ENCODE measurements at places on chromosomes 2 and 18.

- DNase-seq: no peak
Measured at GRCh38 chr2:231680285-231680991, 27.9 kb upstream of the PTMA start.

DNA sequence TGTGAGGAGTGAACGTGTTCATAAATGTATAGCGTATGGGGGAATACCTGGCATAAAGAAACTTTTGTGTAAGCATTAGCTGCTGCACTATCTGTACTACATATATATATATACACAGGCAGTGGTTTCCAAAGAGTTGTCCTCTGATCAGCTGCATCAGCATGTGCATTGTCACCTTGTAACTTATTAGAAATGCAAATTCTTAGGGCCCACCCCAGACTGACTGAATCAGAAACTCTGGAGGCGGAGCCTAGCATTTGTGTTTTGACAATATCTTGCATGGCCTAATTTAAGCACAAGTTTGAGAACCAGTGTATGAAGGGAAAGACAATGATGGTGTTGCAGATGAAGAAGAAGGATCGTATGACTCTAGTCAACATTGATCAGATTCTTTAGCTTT, 299.5 kb downstream of the CCDC102B start:
- no peak for DNase-seq

DNA sequence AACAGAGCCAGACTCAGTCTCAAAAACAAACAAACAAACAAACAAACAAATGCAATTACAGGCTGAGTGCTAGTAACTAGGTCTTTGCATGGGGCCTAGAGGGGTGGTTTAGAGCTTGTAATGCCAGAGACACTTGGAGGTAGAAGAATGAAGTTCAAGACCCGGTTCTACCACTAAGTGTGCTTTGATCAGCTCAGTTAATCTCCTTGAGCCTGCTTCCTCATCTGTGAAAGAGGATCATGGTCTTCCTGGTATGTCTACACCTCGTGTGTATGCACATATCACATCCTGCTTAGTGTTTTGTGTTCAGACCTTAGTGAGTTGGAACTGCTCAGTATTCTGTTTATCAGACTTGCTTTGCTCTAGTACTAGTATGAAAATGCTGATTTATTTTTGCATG, 4.8 kb upstream of the ATP6V1C2 start:
- DNase-seq: no peak

DNA sequence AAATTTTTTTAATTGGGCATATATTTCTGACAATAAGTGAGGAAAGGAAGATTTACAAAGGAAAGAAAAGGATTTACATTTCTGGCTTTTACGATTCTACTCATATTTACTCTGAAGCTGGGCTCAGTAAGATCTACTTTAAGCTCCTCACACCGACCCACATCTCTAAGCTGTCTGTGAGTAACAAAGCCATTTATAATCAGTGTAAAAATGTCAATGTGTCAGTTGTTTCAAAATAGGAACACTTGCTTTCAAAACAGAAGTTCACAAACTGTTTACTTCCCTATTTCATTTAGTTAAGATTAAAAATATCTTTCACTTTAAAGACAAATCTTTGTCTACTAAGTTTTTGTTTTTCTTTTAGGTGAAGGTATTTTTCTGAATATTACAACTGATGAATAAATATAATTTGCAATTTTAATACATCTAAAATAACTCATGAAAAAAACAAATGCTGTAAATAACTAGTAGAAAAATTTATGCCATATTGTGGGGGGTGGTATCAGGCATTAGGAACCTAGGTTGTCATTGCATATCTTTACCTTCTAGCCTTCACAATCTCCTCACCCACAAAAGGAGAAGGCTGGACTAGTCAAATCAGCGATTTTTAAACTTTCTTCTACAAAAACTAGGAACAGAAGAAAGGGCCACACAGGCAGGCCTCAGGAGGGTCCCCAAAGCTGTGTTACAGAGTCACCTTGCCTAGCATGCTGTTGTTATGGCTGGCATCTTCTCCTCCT, 64.5 kb downstream of the TMEM131 start:
- DNase-seq: no peak

GRCh38 chr2:51899643-51900042, 867.7 kb upstream of the NRXN1 start:
- no peak for DNase-seq
